ENCODE measurements at places on chromosomes 3 and 15.

- no peak for DNase-seq
These were observed 13.6 kb upstream of the CSRNP1 start for GRCh38 chr3:39166932-39167532.

DNA sequence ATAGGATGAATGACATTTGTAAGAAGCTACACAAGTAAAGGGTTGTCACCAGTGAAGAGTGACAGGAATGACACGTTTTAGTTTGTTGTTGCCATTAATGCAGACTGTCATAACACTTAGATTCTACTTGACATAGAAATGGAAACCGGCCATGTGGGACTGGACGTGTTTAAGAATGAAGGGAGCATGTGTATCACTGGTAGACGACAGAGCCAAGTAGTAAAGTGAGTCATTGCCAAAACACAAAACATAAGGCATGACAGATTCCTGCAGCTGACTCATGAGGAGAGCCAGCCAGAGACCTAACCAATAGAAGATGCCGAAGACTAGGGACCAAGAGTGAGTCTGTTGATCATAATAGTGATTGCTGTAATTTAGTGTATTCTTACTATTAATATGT is 106.2 kb upstream of the PLAAT1 start:
- DNase-seq, result no peak

DNA sequence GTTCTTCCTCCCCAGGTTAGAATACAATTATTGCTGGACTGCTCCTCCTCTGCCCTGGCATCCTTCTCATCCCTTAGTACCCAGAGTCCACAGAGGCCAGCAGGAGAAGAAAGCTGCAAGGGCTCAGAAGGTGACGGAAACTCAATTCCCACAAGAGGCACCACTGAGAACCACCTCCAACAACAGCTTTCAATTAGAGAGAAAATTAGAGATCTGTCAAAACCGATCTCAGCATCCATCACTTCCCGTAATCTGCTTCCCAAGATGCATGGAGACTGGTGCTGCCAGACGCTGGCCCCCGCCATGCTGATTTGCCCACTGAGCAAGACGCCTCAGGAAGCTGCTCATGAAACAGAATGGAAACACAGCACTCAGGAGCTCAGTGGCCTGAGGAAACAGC is 135.0 kb upstream of the PRICKLE2 start:
- no peak for DNase-seq

GRCh38 chr3:158165730-158166129 is 55.8 kb downstream of the RSRC1 start:
- DNase-seq, result no peak

DNA sequence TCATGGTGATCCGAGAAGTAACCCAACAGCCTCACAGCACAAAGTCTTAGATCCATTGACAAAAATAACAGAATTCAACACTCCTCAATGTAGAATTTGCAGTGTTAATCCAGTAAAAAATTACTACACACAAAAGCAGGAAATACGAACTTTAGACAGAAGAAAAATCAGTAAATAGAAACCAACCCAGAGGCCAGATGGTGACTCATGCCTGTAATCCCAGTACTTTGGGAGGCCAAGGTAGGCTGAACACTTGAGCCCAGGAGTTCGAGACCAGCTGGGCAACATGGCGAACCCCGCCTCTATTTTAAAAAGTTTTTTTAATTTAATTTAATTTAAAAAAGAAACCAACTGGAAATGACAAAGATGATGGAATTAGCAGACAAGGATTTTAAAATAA is 36.1 kb downstream of the SELENOT start:
- DNase-seq, result no peak

GRCh38 chr3:49673715-49674496 is at the start of gene APEH:
Gene APEH, plus strand, starts transcription at chr3:49674351. Its CDS starts 51 bp downstream, at chr3:49674402.
- DNase-seq, result no peak

- DNase-seq, result no peak
These were observed 390.8 kb upstream of the ZNF385D start for GRCh38 chr3:22141769-22142168.

- DNase-seq, result no peak
These were observed 4.7 kb downstream of the C3orf18 start for GRCh38 chr3:50562861-50563260.

GRCh38 chr3:167978071-167978470 is 117.7 kb downstream of the GOLIM4 start:
- DNase-seq, result peak; percentile 94

GRCh38 chr15:58987036-58987435 is 427 bp upstream of the RNF111 start:
- DNase-seq, result no peak

DNA sequence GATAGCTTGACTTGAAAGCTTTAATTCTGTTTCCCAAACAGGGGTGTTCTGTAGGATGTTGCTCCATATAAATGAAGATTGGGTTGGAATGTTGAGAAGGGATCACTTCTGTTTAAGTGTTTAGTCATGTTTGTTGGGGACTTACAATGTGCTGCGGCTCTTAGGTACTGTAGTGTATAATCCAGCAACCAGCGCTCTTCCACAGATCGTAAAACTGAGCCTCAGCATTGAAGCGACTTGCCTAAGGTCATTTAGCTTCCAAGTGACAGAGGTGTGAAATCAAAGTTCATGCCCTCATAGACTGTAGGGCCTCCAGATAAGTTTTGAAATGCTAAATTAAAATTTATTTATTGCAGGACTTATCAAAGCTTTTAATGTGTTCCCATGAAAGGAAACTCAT is 1.8 kb downstream of the MKRN2 start:
- DNase-seq, result no peak
